ENCODE measurements at places on chromosomes 12 and 14. TPM values are rescaled to one million over a fixed set of nuclear protein-coding genes. Genes with fewer than 3 reads are reported as not detected.

DNA sequence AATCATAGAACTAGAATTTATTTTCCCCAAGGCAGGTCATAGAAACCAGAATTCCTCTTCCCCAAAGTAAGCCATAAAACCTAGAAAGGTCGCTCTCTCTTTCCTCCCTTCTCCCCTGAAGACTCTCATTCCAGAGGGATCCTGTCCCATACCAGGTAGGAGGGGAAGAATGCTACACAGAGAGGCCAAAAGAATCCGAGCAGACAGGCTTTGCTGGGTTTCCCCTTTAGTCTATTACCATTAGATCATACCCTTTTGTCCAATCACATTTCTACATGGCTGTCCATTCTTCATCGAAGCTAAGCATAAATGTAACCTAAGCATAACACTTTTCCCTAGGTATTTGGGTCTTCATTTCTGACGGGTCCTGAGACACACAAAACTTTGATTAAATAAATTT is 204.5 kb downstream of the SPTSSA start:
- no peak for DNase-seq

KCNA5 gene
- not detected for total RNA-seq

GRCh38 chr12:41061192-41061591 is 126.9 kb upstream of the PDZRN4 start:
- DNase-seq = no peak

GRCh38 chr12:104354868-104355570 is 51.5 kb downstream of the EID3 start:
- DNase-seq = no peak

INHBE gene
- 0.89 TPM for total RNA-seq

GRCh38 chr14:92012121-92012748 is 27.6 kb downstream of the TRIP11 start:
- no peak for DNase-seq

TMTC3 gene
- 22.5 TPM for total RNA-seq

EML1 gene
- total RNA-seq = 7.4 TPM

- DNase-seq = no peak
Observed at GRCh38 chr12:113462998-113463745, 8.5 kb downstream of the LHX5 start.

DNA sequence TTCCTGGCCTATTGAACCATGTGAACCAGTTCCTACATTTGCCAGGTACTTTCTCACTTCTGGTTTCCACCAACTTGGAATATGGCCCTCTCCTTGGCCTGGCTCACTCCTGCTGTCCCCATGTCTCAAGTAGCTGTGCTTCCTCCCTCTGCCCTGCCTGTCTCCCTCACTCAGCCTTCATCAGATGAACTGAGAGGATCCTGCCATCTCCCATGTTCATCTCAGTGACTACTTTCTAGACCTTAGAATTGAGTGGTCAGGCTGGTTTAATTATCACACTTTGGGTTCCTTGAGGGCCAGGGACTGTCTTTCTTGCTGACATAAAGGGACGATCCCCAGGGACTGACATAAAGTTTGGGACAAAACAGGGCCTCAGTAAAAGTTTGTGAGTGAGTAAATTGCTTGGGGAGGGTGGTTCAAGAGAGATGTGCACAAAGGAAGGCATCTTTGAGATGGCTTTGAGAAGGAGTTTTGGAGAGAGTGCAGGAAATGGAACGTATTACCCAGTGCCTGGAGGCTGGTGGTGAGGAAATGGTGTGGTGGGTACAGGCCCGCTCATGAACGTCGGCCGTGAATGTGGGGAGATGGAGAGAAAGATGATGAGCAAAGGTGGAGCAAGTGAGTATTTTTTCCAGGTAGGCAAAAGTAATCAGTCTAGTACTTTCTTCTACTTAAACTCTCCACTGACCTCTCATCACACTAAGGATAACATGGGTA is 20.8 kb downstream of the DYRK2 start:
- no peak for DNase-seq

PRB3 gene
- not detected for total RNA-seq

GRCh38 chr14:71803539-71804260 is 128.5 kb upstream of the RGS6 start:
- peak; percentile 88 for DNase-seq

- peak; percentile 46 for DNase-seq
Observed at GRCh38 chr12:57632958-57633840, at the start of gene B4GALNT1. Gene B4GALNT1, minus strand, starts transcription at chr12:57633201. Its CDS starts 1,069 bp downstream, at chr12:57632132.

DNA sequence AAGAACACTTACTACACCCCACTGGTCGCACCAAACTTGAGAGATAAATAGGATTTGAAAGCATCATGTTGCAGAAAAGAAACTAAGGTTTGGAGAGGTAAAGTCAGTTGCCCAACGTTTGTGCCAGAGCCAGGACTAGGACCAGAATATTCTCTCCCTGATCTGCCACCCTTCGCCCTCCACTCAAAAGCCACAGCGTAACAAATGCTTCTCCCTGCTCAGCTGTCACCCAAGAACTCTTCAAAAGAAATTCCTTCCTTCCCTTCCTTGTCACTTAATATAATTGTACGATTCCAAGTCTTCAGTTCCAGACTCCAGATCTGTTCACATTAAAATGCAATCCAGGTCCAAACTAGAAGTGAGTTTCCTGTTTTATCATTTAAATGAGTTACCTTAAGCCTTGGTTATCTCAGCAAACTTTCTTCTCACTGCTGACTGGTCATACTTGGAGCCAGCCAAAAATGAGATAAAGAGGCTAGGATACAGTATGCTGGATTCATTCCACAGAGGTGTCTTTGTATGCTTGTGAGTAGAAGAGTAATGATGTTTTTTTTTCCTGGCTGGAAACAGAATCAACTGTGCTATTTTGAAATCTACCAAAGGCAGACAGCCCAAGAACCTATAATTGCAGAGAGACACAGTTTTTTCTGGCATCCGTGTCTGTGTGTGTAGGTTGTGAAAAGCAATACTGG is 12.8 kb upstream of the PPFIBP1 start:
- DNase-seq = no peak

APOF gene
- 0.17 TPM for total RNA-seq

DNA sequence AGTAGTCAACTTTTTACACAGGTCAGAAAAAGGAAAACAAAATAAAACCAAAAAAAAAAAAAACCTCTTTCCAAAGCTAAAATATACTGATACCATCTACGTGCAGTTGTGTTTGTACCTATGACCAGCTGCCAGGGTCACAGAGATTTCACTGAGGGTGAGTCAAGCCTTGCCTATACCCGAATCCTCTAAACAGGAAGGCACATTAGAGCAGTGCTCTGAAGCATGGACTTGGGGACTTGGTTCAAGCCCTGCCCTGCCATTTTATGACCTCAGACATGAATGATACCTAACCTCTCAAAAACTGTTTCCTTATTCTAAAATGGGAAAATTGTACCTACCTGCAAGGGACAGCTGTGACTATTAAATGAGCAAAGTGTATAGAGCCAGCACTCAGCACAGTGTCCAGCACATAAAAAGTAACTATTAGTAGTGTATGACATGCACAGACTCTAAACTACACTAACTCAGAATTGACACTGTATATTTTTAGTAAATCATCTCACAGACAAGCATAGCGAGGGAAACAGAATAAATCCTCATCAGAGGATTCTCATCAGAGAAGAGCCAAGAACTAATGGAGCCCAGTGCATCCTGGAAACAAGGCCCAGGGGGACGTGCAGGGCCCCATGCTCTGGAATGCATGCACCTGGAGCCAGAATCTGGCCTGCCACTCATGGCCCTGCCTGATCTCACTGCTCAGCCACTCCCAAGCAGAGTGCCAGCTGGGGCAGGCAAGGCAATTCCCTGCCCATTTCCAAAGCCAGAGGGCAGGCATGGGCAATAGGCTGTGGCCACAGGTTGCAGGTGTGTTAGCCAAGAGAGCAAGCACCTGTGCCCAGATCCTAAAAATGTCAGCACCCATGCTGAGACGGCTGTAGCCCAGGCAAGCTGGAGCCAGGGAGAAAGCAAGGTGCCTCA is 57.0 kb downstream of the NT5DC3 start:
- DNase-seq = no peak

INHBC gene
- 0.20 TPM for total RNA-seq

CLEC14A gene
- 0.10 TPM for total RNA-seq

GRCh38 chr14:63893701-63894458 is 41.1 kb downstream of the SYNE2 start:
- DNase-seq = no peak

DNA sequence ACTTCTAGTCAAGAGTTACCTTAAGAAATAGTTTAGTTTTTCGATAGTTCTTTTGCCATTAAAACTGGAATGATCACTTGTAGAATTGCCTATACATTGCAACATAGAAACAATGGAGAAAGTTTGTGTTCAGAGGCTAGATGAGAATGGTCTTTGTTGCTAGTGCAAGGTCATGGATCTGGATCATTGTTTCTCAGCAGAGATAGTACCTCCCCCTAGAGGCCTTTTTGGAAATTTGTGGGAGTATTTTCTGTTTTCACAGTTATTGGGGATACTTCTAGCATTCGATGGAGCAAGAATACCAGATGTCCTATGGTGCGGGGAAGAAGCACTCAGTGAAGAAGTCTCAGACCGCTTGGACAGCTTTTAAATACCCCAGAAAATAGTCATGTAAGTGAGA is 138.8 kb upstream of the HMGA2 start:
- peak; percentile 29 for DNase-seq

ASPG gene
- not detected for total RNA-seq

DNA sequence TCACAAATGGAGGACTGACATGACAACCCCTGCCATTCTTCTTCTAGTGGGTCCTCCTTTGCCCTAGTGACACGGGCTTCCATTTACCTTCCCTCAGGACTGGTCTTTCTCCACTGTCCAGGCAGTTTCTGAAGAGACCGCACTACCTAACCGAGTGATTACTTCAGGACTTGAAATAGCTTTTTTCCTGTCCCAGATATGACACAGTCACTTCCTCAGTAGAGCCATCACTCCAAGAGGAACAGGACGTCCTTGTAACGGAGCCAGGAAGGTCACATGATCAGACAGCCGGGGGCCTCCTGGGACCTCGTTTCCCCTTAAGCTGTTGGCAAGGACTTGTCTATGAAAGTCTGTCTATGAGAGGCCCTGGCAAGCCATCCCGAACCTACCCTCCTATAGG is 62.3 kb downstream of the FOS start:
- DNase-seq = no peak

GRCh38 chr12:52872644-52873389 is 24.0 kb upstream of the KRT78 start:
- no peak for DNase-seq

- DNase-seq = peak; percentile 10
Observed at GRCh38 chr12:40647651-40648050, 44.6 kb upstream of the CNTN1 start.

NGB gene
- total RNA-seq = not detected

DNA sequence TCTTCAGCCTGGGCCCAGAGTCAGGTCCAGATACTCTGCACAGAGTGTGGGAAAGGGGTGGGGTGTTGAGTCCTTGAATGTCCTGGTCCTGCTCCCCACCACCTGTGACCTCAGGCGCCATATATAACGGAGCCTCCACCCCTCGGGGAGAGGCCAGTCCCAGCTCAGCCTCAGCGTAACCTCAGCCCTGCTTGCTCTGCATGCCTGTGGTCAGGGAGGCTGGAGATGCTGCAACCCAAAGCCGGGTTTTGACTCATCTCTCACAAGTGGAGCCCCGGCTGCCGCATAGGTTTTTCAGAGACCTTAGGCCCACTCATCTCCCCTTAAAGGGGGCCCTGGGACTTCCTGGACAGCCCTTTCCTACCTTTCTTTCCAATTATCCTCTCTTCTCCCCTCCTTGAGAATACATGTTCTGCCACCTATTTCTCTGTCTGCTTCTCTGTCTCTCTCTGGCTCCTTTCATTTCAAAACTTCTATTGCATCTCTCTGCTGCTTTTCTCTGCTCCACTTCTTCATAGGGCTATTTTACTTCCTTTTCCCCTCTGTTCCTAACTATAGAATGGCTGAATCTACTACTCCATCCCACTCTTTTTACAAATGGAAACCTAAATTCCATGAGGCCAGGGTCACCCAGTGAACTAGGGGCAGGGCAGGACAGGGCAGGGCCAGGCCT is 1.2 kb downstream of the ITGB7 start:
- DNase-seq = no peak

- no peak for DNase-seq
Observed at GRCh38 chr12:123270214-123271000, 1.2 kb downstream of the CDK2AP1 start.

- DNase-seq = no peak
Observed at GRCh38 chr12:24948420-24948756, 513 bp downstream of the BCAT1 start.

GRCh38 chr12:77834618-77835017 is 3.9 kb downstream of the NAV3 start:
- no peak for DNase-seq

- DNase-seq = no peak
Observed at GRCh38 chr12:108313606-108314351, 25.3 kb downstream of the CMKLR1 start.

GRCh38 chr12:98188650-98189077 is 326.7 kb upstream of the TMPO start:
- DNase-seq = no peak

- no peak for DNase-seq
Observed at GRCh38 chr12:105804591-105805265, 334.0 kb downstream of the NUAK1 start.

- DNase-seq = no peak
Observed at GRCh38 chr14:76551906-76552305, 176.0 kb downstream of the ESRRB start.

TSPAN19 gene
- total RNA-seq = 0.32 TPM

DNA sequence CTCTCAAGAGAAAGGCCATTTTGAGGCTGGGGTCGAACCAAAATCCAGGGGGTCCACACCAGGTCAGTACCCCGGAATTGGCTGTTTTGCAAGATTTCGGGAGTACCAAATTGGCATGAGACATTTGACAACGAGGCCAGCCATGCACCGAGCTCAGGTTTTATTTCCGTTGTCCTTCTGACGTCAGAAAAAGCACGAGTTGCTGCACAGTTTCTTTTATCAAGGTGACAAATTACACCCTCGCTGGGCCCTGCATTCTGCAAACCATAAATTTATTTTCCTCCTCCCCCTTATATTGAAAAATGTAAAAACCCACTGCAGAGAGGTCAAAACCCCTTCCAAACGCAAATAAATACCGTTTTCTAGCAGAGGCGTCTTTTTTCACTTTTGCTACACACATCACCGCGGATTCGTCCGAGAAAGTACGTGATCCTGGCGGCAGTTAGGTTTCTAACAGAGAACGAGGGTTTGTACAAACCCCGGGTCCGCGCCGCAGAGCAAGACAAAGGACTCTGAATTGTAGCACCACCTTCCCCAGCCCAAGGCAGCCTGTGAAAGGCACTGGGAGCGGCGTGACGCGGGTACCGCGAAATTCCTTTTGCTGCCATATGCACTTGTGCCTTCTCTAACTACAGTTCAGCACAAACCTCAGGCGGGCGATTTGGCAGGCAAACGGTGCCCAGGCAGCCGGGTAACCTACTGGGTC is 1.8 kb downstream of the SLC38A1 start:
- no peak for DNase-seq

GPRC5A gene
- total RNA-seq = 305 TPM

DNA sequence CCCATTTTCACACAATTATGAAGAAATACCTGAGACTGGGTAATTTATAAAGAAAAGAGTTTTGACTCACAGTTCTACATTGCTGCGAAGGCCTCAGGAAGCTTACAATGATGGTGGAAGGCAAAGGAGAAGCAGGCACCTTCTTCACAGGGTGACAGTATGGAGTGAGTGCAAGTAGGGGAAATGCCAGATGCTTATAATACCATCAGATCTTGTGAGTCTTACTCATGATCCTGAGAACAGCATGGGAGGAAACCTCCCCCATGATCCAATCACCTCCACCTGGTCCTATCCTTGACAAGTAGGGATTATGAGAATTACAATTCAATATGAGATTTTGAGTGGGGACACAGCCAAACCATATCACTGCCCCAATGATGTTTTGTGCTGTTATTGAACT is 189.3 kb upstream of the CRY1 start:
- DNase-seq = no peak

CISTR gene
- total RNA-seq = not detected

- DNase-seq = no peak
Observed at GRCh38 chr12:101536069-101536674, 58.6 kb upstream of the MYBPC1 start.
